GM18507 (cell line): ENCODE measurements at places on chromosomes 11 and 22.
A peak's percentile ranks its signal among the peaks of the same experiment; 100 is the strongest.

- no peak for DNase-seq
Measured at GRCh38 chr11:8097062-8097461, 16.1 kb downstream of the TUB start.

DNA sequence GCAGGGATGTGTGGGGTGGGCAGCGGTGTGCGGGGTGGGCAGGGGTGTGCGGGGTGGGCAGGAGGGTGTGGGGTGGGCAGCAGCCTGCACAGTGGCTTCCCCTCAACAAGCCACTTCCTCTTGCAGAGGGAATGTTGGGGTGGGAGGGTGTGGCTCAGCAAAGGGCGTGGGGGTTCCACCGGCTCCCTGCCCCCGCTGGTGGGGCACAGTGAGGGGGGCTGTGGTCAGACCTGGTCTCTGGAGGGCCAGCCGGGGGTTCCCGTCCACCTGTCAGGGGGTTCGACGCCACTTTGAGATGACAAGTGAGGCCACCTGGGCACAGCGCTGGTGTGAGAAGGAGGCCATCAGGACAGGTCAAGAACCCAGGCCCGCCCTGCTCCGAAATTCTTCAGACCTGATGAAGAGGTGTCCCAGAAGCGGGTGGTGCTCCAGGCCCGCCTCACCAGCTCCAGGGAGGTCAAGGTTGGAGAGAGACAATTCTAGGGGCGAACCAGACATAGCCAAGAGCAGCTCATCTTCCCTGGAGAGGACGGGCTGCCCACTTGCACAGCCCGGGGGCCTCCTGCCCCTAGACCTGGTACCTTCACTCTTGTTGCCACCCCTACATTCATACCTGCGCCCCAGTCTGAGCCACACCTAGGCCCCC is 1.3 kb downstream of the C11orf21 start:
- no peak for DNase-seq

- peak; percentile 57 for DNase-seq
Measured at GRCh38 chr22:37818409-37819104, 4.6 kb upstream of the GALR3 start.

- no peak for DNase-seq
Measured at GRCh38 chr11:117877120-117877784, 794 bp upstream of the FXYD6 start.

DNA sequence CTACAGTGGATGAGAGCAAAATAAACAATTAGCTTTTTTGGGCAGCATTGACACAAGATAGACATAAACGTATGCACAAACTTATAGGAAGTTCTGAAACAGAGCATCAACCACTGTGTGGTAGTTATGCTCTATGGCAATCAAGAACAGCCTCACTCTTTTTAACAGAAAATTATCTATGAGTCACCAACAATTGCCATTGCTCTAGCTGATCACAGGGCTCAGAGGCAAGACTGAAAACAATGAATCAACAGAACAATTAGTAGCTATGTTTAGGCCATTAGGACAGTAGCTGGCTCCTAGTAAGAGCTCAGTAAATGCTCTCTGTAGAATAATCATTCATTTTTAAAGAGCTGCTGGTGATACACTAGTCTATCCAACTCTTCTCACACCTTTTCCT is 34.9 kb upstream of the PICALM start:
- no peak for DNase-seq

GRCh38 chr11:97163631-97164191 is 773.9 kb downstream of the JRKL start:
- DNase-seq, result no peak

DNA sequence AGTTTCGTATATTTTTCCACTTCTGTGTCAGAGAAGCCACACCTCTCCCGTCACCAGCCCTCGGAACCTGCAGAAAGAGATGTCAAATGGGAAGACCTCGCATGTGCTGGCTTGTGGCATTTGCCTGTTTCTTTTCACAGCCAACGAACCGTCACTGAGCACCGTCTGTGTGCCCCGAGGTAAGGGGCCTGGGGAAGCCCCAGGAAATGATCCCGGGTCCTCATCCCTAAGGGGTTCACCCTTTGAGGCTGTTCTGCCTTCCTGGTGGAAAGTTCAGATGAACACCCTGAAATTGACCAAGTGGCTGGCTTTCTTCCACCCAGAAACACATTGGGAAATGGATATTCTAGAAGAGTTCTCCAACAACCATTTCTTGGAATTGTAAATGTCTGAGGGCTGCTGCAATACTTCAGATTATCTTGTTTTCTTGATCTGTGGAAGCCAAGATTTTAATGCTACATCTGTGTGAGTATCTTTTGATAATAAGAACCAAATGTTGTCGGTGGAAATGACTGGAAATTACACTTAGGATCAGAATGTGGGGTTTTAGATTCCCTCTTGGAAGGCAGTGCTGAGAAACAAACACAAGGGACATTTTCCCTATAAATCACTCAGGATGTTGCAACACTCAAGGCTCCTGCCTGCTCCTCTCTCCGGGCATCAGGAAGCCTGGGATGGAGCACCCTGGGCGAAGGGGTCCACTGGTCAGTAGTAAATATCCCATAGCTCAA is 37.6 kb downstream of the RIBC2 start:
- DNase-seq, result no peak

DNA sequence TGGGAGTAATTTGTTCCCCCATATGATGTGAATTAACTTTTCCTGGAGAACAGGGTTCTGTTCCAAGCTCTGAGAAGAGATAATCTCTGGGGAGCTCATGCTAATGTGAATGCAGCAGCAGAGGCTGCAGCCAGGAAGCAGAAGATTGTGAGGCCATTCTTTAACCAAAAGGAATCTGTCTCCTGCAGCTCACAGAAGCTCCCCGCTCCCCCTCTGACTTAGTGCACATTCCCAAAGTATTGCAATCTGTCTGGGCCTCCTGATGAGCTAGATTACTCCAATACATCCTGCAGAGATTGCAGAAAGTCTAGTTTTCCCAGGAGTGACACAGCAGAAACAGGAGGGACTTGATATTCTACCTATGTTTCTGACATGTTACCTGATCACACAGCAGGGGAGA is 420.6 kb upstream of the FAT3 start:
- no peak for DNase-seq

GRCh38 chr22:28822930-28823551 is 22.7 kb upstream of the XBP1 start:
- no peak for DNase-seq

- DNase-seq, result no peak
Measured at GRCh38 chr11:64181506-64182411, 4.2 kb upstream of the STIP1 start.

DNA sequence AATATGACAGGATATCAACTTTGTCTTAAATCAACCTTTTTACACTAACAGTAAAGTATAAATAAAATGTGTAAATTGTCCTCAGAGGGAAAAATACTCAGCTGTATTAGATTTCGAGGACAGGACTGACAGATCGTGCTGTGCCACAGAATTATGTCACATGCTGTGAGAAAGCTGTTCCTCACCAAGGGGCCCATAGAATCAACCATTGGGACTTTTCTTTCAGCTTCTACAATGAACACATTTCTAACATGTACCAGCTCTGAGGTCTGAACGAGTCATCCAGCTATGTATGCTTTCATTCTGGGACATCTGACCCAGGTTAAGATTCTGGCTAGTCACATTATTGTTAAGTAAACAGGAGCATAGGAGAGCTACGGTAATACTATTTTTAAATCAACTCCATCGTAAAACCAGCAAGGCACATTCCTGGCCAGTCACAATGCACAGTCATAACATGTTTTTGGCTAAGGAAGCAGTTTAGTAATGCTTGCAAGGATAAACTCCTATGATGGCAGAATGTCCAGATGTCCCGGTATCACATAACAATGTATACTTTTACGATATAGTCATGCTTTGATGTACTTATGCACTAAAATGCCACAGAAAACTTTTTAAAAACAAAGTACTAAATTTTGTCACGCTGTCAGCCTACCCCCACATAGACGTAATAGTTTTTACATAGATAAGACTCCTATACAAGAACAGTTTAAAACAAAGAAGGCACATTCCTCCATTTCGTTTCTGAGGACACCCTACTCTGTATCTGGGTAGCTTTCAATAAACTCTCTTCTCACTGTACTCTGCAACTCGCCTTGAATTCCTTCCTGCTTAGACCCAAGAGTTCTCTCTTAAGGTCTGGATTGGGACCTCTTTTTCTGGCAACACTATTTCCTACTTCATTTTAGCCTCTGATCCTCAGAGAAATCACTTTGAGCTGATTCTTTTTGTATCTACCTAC is 27.4 kb downstream of the ZNF214 start:
- DNase-seq, result no peak

DNA sequence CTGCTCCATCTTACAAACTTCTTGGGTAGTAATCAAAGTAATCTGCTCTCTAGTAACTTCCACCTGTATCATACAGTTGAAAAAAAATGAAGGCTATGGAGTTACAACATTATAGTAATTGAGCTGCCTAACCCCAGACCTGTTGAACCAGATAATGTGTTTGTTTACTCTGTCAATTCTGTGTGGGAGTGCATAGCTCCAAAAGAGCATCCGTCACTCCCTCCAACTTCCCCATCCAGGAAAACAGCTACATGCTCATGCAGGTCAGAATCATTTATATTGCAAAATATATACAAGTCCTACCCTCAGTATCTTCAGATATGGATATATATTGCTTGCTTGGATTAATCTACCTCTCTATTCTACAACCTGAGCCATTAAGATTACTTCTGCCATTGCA is 244.0 kb upstream of the ANO5 start:
- DNase-seq, result no peak

DNA sequence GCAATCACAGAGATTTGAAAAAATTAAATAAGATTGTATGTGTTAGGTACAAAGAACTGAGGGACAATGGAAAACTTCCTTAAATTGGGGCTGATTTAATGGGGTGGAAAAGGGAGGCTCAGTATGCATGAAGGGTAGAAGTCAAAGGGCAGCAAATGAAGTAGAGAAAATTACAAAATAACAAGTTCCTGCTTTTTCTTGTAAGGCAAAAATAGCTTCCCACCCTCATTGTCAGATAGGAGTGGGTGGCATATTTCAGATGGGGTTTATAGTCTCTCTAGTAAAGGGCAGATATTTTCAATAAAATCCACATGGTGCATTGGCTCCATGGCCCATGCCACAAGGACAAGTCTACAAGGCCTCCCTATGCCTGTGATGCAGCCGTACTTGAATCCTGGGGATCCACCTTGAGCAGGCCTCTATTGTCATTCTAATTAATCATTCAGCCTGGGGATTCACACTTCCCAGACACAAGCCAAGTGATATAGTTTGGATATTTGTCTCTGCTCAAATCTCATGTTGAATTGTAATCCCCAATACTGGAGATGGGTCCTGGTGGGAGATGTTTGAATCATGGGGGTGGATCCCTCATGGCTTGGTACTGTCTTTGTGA is 36.7 kb upstream of the SESN3 start:
- DNase-seq, result no peak

DNA sequence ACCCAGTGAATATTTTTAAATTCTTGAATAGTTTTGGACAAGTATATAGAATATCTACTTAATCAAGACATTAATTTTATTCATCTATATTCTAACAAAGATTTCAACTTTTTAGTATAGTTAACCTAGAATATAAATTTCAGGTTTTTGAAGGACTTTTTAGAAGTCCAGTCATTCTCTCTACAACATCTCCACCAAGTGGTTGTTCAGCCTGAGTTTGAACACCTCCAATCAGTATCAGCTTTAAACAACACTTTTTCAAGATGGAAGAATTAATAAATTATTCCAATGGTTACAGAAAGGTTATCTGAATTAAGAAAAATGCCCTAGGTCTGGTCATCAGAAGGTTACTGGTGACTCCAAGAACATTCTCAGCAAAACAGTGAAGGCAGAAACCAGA is 31.8 kb downstream of the EIF3M start:
- DNase-seq, result no peak

GRCh38 chr11:44466531-44467205 is 98.8 kb upstream of the CD82 start:
- DNase-seq, result no peak

- DNase-seq, result no peak
Measured at GRCh38 chr22:37185646-37186227, 2.3 kb downstream of the C1QTNF6 start.

DNA sequence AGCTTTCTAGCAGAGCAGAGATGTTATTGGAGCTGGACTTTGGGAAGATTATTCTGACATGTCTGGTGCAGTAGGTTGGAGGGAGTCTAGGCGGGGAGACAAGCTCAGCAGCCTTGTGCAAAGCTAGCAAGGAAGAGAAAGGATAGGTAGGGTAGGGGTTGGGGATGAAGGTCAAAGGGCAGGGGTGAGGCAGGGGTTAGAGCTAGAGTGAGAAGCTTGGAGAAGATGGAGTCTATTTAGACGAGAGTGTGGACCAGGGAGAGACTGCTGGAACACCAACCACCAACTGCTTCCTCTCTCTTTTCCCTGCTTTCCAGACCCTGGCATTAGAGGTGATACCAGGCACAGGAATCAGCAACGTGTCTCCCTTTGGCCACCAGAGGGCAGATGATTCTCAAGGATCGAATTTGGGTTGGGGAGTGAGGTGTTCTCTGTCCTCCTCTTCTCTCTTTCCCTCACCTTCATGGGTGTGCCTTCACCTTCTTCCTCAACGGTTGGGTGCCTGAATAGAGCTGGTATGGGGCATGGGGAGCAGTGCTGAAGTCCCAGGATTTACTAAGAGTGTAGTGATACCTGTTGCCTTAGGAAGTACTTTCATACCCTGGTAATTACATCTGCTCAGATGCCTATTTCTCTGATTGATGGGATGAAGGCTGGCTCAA is 1.8 kb upstream of the MARK2 start:
- peak; percentile 66 for DNase-seq

DNA sequence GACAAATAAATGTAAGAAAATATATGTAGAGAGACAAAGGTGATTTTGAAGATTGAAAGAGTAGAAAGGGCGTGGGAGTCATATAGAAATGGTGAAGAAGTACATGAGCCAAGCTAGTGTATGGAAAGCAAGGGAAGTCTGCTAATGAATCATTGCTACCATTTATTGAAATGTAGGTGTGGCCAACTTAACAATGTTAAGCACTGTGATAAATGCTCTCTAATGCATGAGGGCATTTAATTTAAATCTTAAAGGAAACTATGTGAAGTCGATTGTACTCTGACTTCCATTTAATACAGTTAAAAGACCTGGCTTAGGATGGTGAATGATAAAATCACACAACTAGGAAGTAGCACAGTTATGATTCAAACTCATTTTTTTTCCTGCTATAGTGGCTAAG is 219.9 kb downstream of the CASP12 start:
- no peak for DNase-seq

DNA sequence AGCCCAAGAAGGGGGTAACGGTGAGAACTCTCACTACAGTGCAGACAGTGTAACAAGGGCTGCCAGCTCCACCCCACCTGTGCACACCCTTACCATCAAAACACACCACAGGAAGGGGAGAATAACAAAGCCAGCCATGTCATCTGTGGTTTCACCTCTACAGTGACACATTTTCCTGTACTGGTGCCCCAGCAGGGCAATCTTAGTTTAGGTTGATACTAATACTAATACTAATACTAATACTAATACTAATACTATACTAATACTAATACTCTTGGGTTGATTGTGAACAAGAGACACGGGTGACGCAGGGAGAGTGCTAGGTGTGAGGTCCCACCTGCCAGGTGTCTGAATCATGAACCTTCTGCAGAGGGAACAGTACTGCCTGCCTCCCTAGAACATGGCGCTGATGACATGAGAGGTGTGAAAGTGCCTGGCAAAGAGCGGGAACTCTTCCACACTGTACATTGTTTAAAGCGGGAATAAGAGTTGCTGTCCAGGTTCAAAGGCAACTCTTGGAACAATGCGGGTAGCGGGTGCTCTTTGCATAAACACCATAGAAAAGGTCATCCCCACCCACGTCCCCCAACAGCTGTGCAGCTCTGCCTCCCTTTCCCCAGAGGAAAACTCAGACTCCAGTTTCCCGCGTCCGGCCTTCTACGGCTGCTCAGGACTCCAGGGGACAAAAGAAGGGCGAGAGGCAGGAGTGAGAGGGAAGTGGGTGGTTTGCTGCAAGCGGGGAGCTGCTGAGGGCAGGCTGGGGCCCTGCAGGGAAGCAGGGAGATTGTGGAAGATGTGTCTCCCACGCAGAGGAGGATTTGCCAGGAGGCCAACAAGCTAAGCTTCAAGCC is 25.0 kb upstream of the TMPRSS4 start:
- no peak for DNase-seq
